ENCODE measurements at places on chromosomes 16 and 17. TPM values are rescaled to one million over a fixed set of nuclear protein-coding genes. Genes with fewer than 3 reads are reported as not detected.

DNA sequence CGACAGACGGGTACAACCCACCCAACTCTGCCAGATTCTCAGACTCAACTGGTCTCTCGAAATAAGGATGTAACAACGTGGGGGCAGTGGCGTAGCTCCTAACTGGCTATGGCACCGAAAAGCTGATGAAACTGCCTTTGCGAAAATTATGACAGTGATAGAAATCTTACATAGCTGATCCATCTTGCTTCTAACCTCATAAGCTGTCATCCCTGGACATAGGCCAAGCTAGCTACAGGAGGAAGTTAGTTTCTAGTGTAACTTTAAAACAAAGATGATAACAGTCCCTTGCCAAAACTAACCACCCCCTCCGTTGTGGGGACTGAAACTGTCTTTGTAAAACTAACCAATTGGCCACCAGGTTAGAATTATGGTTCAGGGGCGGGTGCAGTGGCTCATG, 220.1 kb downstream of the SLC39A11 start:
- no peak for DNase-seq

DNA sequence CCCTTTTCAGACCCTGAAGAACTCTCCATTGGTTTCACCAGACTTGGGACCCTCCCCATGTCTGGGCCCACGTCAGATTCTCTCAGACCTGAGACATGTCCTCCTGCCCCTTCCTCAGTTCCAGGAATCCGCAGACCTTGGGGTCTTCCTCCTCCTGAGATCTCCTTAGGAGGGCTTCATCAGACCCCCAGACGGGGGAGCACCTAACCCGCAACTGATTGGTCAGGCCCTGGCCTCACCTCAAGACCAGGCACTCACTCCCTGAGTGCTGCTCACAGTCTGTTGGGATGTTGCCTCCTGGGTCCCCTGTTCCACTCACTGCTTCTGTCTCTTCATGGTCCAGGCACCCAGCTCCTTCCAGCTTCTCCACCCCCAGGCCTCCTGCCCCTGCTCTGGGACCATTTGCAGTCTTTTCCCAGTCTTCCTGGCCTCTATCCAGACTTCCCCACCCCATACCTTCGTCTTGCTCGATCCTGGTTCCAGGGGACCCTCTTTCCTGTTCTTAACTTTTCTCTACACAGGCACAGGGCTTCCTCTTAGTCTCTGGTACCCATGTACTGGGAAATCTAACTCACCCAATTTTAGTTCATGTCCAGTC, 1.2 kb downstream of the GID4 start:
- DNase-seq, result peak; percentile 48

The RECQL5 gene
- 36.3 TPM for total RNA-seq

DNA sequence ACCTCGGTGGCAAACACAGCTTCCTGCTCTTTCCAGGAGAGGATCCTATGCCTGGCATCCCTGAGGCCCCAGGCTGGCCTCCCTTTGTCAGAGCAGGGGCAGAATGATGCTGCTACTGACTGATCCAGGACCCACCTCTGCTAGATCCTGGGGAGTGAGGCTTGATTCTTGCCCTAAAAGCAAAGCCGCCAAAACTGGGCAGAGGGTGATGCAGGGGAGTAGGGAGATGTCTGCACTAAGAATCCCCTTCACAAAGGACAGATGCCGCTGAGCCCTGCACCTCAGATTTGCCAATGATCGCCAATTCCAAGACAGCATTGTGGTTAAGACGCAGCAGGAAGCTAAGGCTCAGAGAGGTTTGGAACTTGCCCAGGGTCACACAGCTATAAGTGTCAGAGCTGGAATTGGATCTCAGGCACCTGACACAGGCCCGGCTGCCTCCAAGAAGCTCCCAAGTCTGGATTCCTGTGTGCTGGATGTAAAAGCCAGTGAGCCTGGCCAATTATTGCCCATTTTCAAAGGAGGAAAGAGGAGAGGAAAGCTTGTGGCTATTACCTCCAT, 60.7 kb upstream of the TNRC6C start:
- no peak for DNase-seq

DNA sequence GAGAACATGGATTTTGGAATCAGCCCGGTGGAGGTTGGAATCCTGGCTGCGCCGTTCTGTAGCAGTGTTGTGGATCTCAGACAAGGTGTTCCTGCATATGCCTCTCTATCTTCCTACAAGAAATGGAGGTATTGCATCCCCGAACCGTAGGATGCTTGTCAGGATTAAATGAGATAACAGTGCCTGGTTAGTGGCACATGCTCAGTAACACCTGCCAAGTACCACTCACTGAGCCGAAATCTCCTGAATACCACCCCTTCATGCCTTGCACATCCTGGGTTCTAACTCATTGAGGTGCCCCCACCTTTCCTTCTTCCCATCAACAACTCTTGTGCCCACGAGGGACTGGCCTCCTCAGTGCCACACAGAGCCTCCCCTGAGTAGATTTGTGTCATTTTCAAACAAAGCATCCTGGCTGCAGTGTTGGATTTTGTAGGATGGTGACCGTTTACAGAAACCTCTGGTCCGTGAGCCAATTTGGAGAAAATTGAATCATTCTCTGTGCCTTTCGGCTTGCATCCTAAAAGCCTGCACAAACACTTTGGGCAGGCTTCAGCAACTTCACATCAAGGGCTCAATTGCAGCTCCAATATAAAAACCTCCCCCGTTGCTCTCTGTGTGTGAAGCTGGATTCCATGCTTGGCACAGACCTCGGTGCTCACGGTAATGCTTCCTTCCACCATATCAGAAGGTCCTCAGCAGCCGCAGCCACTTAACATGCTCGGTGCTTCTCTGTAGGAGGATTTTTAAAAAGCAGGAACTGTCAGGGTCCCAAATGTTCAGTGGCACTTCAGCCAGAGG, 84.2 kb downstream of the WWOX start:
- DNase-seq, result no peak

- DNase-seq, result no peak
Measured at GRCh38 chr16:61579195-61579594, 457.0 kb downstream of the CDH8 start.

DNA sequence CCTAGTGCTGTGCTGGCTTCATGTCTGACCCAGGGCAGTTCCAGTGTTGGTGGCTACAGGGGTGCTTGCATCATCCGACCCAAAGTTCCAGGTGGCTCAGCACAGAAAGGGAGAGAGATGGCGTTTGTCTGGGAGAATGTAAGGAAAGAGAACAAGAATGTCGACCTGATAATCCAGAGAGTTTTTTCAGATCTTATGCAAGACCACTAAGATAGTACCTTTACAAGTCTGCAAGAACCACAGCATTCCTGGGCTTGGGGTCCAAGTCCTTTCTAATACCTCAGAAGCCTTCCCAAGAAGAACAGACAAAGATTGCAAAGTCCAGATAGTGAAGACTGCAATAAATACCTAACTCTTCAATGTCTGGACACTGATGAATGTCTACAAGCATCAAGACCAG, 363.0 kb upstream of the TOM1L1 start:
- no peak for DNase-seq

The DPEP1 gene
- 2.6 TPM for total RNA-seq

GRCh38 chr16:74622005-74622404, 15.1 kb upstream of the GLG1 start:
- peak; percentile 46 for DNase-seq

The TPSAB1 gene
- not detected for total RNA-seq

DNA sequence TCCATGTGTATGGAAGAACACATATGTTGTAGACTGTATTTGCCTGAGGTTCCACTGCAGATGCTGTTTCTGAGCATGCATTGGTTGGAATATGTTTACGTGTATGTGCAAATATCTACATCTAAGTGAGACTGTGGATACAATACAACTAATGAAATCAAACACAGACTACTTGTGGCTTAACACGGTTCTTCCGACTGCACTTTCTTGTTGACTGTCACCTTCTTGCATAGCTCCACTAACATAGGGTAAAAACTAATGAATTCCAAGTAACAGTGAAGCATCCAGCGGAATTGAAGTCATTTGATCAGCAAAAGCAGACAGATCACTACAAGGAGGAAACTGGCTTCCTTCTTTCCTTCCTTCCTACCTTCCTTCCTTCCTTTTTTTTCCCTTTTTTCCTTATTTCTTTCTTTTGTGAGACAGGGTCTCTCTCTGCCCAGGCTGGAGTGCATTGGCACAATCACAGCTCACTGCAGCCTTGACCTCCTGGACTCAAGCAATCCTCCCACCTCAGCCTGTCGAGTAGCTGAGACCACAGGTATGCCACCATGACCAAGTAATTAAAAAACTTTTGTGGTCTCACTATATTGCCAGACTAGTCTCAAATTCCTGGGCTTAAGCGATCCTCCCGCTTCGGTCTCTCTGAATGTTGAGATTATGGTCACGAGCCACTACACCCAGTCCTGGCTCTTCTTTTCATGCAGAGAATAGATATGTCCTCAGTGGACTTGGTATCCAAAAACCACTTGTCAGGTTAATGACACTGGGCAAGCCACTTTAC, 22.0 kb upstream of the CCL1 start:
- DNase-seq, result no peak

GRCh38 chr16:77282345-77282744, 83.1 kb downstream of the SYCE1L start:
- DNase-seq, result no peak

DNA sequence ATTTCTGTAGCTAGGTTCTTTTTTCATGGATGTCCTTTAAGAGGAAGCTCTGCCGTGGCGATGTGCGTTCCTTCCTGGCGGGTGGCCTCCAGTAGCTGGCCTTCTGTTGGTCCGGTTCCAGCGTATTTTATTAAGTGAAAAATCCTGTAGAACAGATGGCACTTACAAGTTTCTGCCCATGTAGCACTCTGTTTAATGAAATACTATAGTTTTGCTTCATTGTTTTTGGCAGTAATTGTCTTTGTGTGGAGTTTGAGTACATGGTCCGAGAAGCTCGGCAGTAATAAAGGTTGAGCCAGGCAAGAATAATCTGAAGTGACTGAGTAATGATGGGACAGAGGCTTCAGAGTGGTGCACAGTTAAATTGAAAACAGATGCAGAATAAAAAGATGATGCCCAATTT, 20.4 kb downstream of the USP10 start:
- DNase-seq, result no peak

GRCh38 chr17:21525464-21526130, 149.4 kb downstream of the KCNJ12 start:
- DNase-seq, result no peak

The CORO6 gene
- 3.9 TPM for total RNA-seq

GRCh38 chr16:85398688-85399582, 214.2 kb upstream of the GSE1 start:
- DNase-seq, result no peak

The SCARF1 gene
- 7.6 TPM for total RNA-seq

The IGSF6 gene
- total RNA-seq, result not detected

The GLIS2 gene
- total RNA-seq, result 1.5 TPM

GRCh38 chr16:67804853-67805542, 1.4 kb downstream of the RANBP10 start:
- no peak for DNase-seq

- DNase-seq, result no peak
Measured at GRCh38 chr16:56029026-56029425, 153.9 kb upstream of the CES5A start.

DNA sequence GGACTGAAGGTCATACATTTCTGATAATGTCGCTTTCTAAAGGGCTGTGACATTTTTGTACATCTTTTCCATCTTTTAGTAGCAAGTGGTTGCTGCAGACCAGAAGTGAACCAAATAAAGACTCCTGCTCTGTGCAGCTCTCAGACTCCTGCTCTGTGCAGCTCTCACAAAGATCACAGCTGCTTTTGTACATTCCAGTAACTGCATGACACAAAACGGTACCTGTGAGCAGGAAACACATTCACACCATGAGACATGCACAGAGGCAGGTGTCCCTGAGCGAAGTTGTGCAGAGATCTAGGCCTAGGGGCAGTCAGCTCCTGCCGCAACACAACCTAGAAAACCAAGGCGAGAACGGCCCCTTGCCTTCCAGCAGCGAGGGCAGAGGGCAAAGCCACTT, 67.5 kb downstream of the KLHDC4 start:
- no peak for DNase-seq

The SMTNL2 gene
- total RNA-seq, result 1.4 TPM

- DNase-seq, result peak; percentile 96
Measured at GRCh38 chr16:30923554-30924075, at the start of gene FBXL19. Gene FBXL19, plus strand, starts transcription at chr16:30923572. Its CDS starts 2,183 bp downstream, at chr16:30925755.

GRCh38 chr17:17645961-17646360, 35.3 kb upstream of the RAI1 start:
- DNase-seq, result no peak

DNA sequence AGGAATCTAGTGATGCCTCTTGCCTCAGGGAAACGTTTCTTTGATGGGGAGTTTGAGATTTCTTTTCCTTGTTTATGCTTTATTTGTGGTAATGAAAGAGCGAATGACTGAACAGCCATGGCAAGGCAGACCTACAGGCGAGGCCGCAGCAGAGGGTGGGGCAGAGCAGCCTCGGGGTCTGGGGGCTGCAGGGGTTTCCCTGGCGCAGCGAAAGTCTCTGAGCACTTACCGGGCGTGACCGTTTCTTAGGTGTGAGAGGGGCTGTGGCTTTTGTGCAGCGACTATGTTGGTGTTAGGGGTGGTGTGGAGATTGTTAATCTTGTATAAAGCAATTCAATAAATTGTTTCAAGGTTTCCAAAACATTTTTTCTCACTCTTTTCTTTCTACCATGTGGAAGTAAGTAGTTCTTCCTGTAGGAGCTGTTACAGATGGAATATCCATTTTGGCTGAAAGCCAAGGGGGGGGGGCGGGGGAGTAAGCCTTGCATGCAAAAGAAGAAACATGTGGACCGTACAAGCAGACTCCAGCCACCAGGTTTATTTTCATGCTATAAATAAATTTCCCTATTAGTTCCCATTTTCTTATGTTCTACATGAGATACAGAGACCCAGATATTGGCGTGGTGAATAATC, 34.8 kb downstream of the UBN1 start:
- DNase-seq, result no peak

The ALOXE3 gene
- not detected for total RNA-seq

The MILR1 gene
- 1.5 TPM for total RNA-seq

- no peak for DNase-seq
Measured at GRCh38 chr17:80980397-80981061, 11.1 kb upstream of the CHMP6 start.

GRCh38 chr16:70302745-70303144, 3.8 kb downstream of the DDX19B start:
- DNase-seq, result no peak

GRCh38 chr16:24041834-24042631, 206.2 kb downstream of the PRKCB start:
- DNase-seq, result peak; percentile 71

- DNase-seq, result no peak
Measured at GRCh38 chr16:50360033-50360778, 8.6 kb downstream of the BRD7 start.

The RABEP2 gene
- 13.3 TPM for total RNA-seq

GRCh38 chr17:4301066-4301465, 37.3 kb upstream of the ANKFY1 start:
- no peak for DNase-seq

DNA sequence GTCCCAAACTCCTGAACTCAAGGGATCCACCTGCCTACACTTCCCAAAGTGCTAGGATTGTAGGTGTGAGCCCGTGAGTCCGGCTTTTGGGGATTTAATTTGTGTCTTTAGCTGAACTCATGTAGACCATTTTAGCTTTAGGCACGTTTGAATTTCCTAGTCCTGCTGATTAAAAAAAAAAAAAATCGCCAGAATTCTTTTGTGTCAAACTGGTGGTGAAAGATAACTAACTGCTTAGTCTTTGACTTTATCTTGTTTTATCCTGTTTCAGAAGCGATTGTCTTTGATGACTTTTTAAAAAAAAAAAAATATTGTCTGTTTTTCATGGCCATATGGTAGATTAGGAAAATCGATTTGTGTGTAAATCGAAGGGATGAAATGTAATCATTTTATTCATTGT, 2.6 kb downstream of the RABEP1 start:
- DNase-seq, result no peak

GRCh38 chr17:76353599-76354316, at the start of gene PRPSAP1:
Gene PRPSAP1, minus strand, starts transcription at chr17:76353916. Its CDS starts 213 bp downstream, at chr17:76353703.
- DNase-seq, result peak; percentile 96

The METTL2A gene
- total RNA-seq, result 28.8 TPM

GRCh38 chr16:71693164-71693563, 31.3 kb downstream of the PHLPP2 start:
- DNase-seq, result no peak
